ENCODE measurements at places on chromosomes 7 and 10.

DNA sequence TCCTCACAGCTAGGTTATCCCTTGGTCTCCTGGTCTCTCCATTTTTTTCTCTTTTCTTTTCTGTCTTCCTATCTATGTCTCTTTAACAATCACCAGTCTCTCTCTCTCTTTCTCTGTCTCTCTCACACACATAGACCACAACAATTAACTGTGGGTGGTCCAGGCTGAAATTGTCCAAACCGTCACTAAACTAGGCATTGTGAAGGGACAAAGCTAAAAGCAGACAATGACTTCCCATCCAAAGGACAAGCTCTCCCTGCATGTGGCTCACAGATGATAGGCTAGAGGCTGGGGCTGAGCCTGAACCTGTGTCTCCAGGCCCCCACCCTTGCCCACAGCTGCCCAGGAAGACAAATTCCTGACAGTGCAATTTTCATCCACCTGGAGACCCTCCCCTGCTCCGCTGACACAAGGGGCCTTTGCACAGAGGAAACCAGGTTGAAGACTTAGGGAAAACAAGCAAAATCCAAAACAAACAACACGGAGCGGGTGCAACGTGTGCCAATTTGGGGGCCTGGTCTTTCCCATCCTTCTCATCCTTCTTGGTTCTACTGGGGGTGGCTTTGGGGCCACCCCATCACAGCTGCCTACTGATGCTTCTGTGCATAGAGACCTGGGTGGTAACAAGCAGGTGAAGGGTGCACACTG is 755.4 kb downstream of the GRID1 start:
- DNase-seq, result no peak

GRCh38 chr7:29087840-29088170 is 58.5 kb downstream of the CPVL start:
- no peak for DNase-seq

DNA sequence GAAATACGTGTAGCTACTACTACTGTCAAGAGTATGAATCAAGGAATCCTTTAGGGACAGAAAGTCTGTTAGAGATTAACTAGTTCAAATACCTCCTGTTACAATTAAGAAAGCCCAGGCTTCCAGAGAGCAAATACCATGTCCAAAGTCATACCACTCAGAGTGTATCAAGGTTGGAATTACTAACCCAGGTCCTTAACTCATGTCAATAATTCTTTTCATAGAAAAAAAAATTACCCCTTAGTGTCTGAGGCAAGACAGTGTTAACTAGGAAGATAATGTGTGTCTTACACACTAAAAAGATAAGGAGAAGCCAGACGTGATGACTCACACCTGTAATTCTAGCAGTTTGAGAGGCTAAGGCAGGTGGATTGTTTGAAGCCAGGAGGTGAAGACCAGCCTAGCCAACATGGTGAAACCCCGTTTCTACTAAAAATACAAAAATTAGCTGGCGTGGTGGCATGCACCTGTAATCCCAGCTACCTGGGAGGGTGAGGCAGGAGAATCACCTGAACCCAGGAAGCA is 423.4 kb downstream of the SORCS1 start:
- no peak for DNase-seq

GRCh38 chr7:105786520-105787470 is 89.6 kb downstream of the ATXN7L1 start:
- DNase-seq, result no peak

DNA sequence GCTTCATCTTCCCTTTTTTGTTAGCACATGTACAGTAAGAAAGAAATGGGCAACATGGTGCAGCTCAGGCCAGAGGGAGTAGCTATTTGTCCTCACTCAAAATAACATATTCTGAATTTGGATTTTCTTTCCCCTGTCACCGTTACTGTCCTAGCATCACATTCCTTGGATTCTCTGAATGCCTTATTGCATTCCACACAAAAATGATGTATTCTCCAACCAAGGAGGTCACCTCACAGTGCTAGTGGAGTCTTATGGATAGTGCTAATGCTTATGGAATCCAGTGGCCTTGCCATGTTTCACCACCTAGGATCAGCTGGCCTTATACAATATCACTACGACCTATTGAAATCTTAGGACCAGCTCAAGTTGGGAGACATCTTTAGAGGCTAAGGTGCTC is 7.2 kb downstream of the PRSS58 start:
- DNase-seq, result no peak

GRCh38 chr10:10366836-10367235 is 650.8 kb upstream of the CELF2 start:
- no peak for DNase-seq

GRCh38 chr7:110800984-110801383 is 289.9 kb upstream of the LRRN3 start:
- DNase-seq, result no peak

All from HEK293T (cell line).